ENCODE measurements at places on chromosomes 4 and X. TPM values are rescaled to one million over a fixed set of nuclear protein-coding genes. Genes with fewer than 3 reads are reported as not detected.

Gene USP26
- not detected for total RNA-seq

Gene MBNL3
- 3.5 TPM for total RNA-seq

Gene BMP2K
- 41.8 TPM for total RNA-seq

Gene ZNF674
- 8.1 TPM for total RNA-seq

Gene WAS
- total RNA-seq: 8.5 TPM

Gene CFP
- 13.1 TPM for total RNA-seq

Gene SLC49A3
- total RNA-seq: 9.1 TPM

Gene MCF2
- total RNA-seq: 3.8 TPM

Gene MGARP
- total RNA-seq: 8.9 TPM

Gene SPANXD
- not detected for total RNA-seq

Gene CTAG2
- not detected for total RNA-seq

Measured in thoracic aorta (tissue), 2 donors.